ENCODE measurements at places on chromosomes 1 and 21. TPM values are rescaled to one million over a fixed set of nuclear protein-coding genes. Genes with fewer than 3 reads are reported as not detected.

CNN3 gene
- 4.6 TPM for total RNA-seq

VAV3 gene
- 3.3 TPM for total RNA-seq

VHLL gene
- total RNA-seq, result not detected

APOBEC4 gene
- total RNA-seq, result not detected

- no peak for DNase-seq
- no peak overlapping the region for H3K4me3 ChIP-seq
- peaks cover 11% of the 10 kb centered on the region for H3K27me3 ChIP-seq
- H3K36me3 ChIP-seq, result no peaks in the 10 kb centered on the region
- H3K27ac ChIP-seq, result no peak overlapping the region
Measured at GRCh38 chr1:232305050-232305449, 324.9 kb downstream of the SIPA1L2 start.

GRCh38 chr21:44995343-44995941 lies 55.6 kb downstream of the SLX9 start:
- no peak overlapping the region for H3K27ac ChIP-seq
- no peaks in the 10 kb centered on the region for H3K4me1 ChIP-seq
- H3K27me3 ChIP-seq, result no peaks in the 10 kb centered on the region
- no peak overlapping the region for H3K4me3 ChIP-seq

GRCh38 chr1:154703170-154703569 lies 95.2 kb upstream of the ADAR start:
- no peak overlapping the region for H3K4me3 ChIP-seq
- DNase-seq, result no peak
- H3K4me1 ChIP-seq, result peaks cover 10% of the 10 kb centered on the region
- peaks cover 8% of the 10 kb centered on the region for H3K27me3 ChIP-seq
- no peaks in the 10 kb centered on the region for H3K36me3 ChIP-seq

DNA sequence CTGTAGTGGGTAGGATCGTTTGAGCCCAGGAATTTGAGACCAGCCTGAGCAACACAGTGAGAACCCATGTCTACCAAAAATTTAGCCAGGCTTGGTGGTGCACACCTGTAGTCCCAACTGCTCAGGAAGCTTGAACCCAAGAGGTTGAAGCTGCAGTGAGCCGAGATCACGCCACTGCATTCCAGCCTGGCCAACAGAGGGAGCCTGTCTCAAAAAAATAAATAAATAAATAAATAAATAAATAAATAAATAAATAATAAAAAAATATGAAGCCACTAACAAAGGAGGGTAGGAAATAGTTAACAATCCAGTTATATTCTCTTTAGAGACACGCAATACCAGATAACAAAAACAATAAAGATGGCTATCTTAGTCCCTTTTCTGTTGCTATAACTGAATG lies 11.9 kb upstream of the CBR3 start:
- no peak overlapping the region for H3K4me3 ChIP-seq
- H3K36me3 ChIP-seq, result no peaks in the 10 kb centered on the region
- DNase-seq, result no peak
- no peak overlapping the region for H3K27ac ChIP-seq

DNA sequence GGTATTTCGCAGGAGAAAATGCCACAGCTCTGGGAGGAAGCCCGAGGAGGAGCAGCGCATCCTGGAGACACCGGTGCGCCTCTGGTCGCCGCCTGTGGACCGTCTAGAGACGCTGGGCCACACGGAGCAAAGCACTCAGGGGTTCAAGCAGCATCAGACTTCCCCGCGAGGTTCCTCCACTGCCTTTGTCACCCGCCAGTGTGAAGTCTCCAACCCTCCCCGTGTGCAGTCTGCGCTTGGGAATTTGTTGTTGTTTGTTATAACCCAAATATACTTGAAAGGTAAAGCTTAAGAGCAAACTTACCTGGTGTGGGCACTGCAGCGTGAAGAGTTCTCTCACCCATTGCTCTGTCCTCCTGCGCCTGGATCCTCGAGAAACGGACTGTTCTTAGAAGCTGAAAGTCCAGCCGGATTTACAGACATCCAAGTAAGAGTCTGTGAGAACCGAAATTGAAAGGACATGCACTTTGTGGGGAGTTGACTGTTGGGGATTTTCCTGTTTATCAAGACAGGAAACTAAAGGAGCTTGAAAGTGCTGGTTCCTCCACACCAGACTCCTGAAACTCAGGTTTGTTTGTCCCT lies at the start of gene GBP4:
Gene GBP4 (minus strand): TSS at position 452 of the 582 bp plus-strand sequence. CDS start 108 bp downstream, at position 344.
- no peaks in the 10 kb centered on the region for H3K27me3 ChIP-seq
- H3K4me3 ChIP-seq, result peak within 1 kb of the TSS; percentile 88
- peaks cover 80% of the 10 kb centered on the region for H3K4me1 ChIP-seq
- H3K36me3 ChIP-seq, result peaks cover 26% of the 10 kb centered on the region
- peak within 1 kb of the TSS; percentile 90 for H3K27ac ChIP-seq

DNA sequence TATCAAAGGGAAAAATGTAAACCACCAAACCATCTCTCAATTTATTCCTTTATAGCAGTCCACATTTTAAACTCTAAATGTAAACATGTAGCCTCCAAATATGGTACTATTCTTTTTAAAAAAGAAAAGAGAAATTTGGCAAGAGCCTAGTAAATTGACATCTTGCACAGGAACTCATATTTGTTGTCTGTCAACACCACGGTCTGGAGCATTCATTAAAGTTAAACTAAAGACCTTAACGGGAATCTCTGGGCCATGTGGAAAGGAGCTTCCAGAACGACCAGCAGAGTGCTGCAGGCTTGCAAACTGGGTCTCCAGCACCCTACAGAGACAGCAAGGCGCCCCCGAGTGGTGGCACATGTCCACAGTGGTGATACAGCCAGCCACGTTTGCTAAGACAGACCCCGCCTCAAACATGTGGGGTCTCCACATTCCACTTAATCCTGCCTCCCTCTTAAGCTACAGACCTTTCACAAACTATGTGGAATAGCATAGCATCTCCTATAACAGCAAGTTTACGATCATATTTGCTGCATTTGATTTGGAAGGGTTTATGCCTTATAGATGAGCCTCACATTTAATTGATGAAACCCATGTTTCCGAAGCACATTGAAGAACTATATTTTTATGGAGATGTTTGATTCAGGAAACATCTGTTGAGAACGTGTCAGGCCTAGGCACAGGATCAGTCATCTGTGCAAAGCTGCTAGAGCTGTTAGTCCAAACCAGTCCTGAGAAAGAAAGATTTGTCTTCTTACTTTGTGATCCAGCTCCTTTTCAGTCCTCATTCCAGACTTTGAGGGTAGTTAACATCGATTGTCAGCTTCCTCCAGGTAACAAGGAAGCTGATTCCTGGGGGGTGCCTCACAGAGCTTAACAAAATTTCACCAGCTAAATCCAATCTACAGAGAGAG lies 96.4 kb upstream of the BACE2 start:
- H3K4me1 ChIP-seq, result peaks cover 7% of the 10 kb centered on the region
- no peak for DNase-seq

DNA sequence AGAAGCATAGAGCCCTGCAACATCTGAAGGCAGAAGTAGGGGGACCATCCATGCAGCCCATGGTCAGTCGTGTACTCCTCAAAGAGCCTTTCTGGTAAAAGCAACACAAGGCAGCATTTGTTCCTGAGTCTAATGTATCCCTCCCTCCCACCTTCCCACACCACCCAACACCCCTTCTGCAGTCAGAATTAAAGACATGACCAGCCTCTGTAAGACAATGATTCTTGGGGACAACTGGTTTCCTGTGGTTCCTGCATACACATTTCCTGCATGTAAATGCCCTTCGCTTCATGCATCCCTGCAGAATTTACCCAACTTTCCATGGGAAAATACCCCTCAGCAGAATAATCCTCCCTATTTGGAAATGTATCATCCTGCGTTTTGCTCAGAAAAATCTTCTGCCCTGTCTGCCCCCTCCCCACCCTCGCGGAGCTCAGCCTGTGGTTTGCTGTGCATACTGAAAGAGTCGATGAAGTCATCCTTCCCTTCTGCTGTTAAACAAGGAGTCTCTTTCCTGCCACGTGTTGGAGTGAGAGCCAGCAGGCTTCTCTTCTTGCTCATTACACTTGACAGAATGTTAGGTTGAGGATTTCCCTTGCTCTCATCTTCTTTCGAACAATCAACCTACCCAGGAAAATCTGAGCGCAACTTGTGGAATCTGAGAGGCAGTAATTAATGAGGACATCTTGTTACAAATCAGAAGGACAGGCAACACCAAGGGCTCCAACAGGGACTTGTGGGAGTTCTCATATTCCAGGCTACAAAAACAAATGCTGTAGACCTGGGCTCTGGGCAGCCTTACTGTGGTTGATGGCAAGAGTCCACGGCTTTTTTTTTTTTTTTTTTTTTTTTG lies 4.7 kb downstream of the TNN start:
- no peak overlapping the region for H3K27ac ChIP-seq
- DNase-seq, result peak; percentile 62
- peaks cover 23% of the 10 kb centered on the region for H3K27me3 ChIP-seq
